ENCODE measurements at places on chromosomes 12 and 14. TPM values are rescaled to one million over a fixed set of nuclear protein-coding genes. Genes with fewer than 3 reads are reported as not detected.

NRXN3 gene
- 46.3 TPM for total RNA-seq

KCNH3 gene
- total RNA-seq: not detected

DNA sequence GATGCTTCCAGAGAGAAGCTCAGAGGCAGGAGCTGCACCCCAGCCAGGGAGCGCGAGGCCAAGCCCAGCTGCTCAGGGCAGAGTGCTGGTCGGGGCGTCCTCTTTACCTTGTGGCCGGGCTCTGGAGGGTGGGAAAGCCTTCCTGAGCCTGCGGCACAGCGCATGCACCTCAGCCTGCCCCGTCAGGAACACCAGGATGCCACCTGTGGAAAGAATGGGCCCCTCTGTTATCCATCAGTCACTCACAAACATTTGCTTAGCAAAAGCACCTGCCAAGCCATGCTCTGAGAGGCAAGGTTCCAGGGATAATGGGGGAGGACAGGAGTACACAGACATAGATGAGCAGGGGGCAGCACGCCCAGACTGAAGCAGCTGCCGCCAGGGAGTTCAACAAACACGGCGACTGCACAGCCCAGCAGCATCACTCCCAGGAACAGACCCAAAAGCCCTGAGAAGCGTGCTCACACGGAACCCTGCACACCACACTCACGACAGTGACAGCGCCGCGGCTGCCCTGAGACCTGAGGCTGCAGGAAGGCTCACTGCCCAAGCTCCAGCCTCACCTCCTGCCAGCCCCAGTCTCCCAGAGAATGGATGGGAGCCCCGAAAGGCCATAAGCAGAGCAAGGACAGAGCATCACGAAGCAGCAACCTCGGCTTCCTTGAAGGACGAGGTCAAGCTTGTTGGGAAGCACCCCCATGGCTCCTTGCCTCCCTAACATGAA lies 21.8 kb downstream of the DHX37 start:
- no peaks in the 10 kb centered on the region for H3K4me1 ChIP-seq
- peaks cover 96% of the 10 kb centered on the region for H3K36me3 ChIP-seq
- H3K27me3 ChIP-seq: no peaks in the 10 kb centered on the region
- no peak overlapping the region for H3K27ac ChIP-seq
- no peak overlapping the region for H3K4me3 ChIP-seq

GRCh38 chr12:57734591-57734990 lies 4.0 kb downstream of the AGAP2 start:
- H3K27me3 ChIP-seq: peaks cover 85% of the 10 kb centered on the region
- H3K4me1 ChIP-seq: no peaks in the 10 kb centered on the region
- H3K4me3 ChIP-seq: no peak overlapping the region
- H3K27ac ChIP-seq: no peak overlapping the region
- DNase-seq: no peak

GRCh38 chr14:94059998-94060397 lies 21.0 kb downstream of the DDX24 start:
- no peak for DNase-seq
- no peak overlapping the region for H3K4me3 ChIP-seq
- H3K4me1 ChIP-seq: peaks cover 16% of the 10 kb centered on the region
- no peak overlapping the region for H3K27ac ChIP-seq
- no peaks in the 10 kb centered on the region for H3K27me3 ChIP-seq

- H3K4me3 ChIP-seq: no peak overlapping the region
- H3K27me3 ChIP-seq: no peaks in the 10 kb centered on the region
- no peak overlapping the region for H3K27ac ChIP-seq
- no peak for DNase-seq
Measured at GRCh38 chr12:84415946-84416345, 496.7 kb downstream of the SLC6A15 start.

Data from sigmoid colon (tissue), 7 donors.